ENCODE measurements at places on chromosomes 11 and 22. TPM values are rescaled to one million over a fixed set of nuclear protein-coding genes. Genes with fewer than 3 reads are reported as not detected.
A peak's percentile ranks its signal among the peaks of the same experiment; 100 is the strongest.

DNA sequence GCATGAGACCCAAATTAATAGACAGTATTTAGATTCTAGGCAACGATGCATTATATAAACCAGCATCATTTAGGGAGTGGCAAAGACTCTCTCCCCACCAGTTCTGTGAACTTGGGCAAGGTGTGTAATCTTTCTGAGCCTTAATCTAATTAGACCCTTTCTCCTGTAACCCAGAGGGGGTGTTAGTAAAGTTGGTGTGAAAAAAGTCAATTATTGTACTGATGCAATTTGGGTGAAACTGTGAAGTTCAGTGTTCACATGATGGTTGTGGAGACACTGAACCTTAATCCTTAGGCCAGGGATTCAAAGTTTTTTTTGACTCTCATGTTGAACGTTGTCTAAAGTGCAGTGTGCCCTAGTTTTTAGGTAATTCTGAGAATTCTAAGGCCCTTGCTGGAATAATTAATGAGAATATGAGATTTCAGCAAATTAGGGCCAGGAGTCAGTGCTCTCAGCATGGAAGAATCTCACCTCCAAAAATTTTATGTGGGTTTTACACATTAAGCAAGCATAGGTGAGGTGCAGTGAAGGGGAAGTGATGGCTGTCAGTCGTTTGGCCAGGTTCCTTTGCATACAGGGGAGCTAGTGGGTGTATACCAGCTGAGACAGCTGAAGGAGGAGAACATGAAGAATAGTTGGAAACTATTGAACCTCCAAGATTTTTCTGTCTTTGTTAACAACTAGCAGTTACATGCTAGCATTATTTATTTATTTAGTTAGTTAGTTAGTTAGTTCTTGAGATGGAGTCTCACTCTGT, 94.2 kb downstream of the PTPRJ start:
- no peak for DNase-seq

DNA sequence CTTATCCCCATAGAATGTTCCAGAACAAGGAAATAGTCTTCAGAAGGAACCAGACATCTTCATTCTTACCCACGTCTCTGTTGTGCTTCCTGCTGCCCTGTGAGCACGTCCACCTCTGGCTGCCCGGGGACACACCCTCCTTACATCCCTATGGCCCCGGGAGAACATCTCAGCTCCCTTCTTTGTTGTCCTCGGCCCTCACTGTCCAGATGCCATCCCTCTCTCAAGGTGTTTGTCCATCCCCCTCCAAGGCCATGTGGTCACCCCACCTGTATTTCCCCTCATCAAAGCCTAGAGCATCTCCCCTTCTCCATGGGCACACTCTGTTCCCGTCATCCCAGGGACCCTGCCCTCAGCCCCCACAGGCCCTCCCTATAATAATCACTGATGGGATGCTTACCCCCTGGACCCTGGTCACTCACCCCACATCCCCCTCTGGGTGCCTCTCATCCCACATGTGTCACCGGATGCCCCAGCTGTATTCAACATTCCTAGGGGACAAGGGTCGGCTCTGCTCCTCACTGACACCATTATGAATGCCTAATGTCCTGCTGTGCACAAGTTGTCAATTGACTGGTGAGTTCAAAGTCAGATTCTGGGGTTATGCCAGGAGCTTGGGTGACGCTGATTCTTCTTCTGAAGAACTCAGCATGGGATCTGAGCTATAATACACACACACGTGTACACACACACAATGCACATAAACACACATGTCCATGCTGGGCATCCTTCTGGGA, 28.8 kb downstream of the IGLL5 start:
- no peak for DNase-seq

- peak; percentile 37 for DNase-seq
These were observed 50.6 kb upstream of the MN1 start for GRCh38 chr22:27851974-27852746.

- DNase-seq = no peak
These were observed 3.4 kb downstream of the GNAZ start for GRCh38 chr22:23073526-23074229.

DNA sequence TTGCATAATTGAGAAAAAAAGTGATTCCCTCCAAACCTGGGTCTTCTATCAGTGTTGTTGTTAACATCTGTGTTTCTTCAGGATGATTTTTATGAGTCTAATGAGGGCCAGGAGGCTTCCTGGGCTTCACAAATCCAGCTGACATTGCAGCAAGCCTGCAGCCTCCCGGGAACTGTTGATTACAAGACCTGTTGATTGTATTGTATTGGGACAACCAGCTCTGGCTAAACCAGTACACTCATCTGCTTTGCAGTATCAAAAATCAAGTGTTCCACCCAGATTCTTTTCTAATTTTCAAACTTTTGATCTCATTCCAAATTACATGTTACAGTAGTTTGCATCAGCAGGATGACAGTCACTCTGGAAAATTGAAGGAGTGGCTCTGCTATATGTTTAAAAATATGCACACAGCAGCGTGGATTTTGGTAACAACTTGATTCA, 16.1 kb upstream of the PRSS23 start:
- peak; percentile 65 for DNase-seq

DNA sequence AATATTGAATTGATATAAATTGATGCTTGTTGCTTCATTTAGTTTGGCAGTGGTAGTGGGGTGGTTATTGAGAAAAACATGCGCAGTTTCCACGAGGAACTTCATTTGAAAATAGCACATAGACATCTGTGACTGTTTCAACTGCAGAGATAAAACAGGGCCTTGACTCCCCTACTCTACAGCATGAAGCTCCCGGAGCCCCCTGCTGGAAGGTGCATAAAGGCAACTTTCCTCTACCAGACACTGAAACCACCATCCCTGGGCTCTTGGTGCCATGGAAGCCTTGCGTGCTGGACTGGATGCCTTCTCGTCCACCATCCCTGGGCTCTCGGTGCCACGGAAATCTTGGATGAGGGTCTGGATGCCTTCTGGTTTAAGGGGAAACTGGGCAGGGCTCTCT, 195.9 kb downstream of the CSNK2A3 start:
- DNase-seq = peak; percentile 67

SYT9 gene
- polyA plus RNA-seq = not detected

ELF5 gene
- polyA plus RNA-seq = not detected

ANGPTL5 gene
- polyA plus RNA-seq = not detected
